Activated T-cell treated with anti-CD3 and anti-CD28 coated beads for 48 hours (primary cell): ENCODE measurements at places on chromosomes 7 and 10.

DNA sequence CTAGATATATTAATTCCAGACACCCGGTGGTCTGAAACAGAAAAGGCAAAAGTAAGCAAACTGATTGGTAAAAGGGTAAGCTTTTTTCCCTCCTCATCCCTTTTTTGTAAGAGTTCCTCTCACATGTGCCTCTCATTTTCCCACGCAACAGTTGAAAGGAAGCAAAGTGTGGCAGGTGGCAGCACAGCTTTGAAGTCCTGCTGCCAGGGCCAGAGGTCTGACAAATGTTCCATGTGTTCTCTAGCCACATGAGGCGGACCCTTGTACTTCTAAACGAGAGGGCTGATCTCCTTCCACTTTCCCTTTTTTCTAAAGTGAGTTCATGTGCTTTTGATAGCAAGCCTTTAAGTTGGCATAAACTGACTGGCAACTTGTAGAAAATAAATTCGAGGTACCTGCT lies 217.5 kb downstream of the POLR1F start:
- no peak for DNase-seq

- no peak for DNase-seq
These were observed 38.7 kb upstream of the PPP1R17 start for GRCh38 chr7:31648288-31648687.

DNA sequence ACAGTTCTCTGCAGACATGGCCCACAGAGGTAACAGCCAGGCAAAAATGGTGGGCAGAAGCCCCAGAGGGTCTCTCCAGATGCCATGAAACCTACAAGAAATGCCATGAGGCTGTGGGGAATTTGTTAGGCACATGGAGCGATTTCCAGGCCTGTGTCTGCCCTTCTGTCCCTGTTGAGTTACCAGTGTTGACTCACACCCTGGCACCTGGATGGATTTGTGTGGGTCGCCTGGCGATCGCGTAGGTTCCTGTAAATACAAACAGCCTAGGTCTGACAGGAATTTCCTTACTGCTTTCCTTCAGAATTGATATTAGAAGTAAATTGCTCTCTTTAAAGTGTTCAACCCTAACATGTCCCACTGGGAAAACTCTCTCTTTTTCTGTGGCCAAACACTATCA lies 164.9 kb upstream of the EEPD1 start:
- DNase-seq, result no peak

DNA sequence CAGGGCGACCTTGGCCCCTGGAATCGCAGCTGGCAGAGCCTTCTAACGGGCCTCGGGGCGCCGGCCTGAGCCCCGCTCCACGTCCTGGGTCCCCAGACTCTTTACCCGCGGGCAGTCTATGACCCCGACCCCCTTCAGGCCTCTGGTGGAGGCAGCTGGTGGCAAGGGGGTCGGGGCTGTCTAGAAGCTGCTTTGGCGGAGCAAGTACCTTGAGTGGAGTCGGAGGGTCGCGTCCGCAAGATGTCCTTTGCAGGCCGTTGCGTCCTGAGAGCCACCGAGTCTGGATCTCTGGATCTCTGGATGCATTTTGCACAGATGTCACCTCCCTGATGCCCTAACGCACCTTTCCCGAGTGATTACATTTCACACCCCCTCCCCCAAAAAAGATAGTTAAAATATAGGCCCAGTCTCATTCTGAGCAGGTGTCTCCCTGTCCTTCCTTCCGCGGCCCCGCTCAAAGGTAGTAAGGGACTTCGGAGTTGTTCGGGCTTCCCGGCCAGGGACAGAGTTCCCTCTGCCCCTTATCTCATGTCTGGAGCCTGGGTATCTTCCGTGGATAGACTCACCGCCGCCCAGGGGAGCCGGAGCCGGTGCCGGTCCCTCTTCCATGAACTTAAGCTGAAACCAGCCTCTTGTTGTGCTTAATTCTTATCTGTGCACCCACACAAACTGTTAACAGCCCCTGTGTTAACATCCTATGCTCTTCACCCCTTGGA lies 457 bp downstream of the ACADSB start:
- DNase-seq, result peak; percentile 2

DNA sequence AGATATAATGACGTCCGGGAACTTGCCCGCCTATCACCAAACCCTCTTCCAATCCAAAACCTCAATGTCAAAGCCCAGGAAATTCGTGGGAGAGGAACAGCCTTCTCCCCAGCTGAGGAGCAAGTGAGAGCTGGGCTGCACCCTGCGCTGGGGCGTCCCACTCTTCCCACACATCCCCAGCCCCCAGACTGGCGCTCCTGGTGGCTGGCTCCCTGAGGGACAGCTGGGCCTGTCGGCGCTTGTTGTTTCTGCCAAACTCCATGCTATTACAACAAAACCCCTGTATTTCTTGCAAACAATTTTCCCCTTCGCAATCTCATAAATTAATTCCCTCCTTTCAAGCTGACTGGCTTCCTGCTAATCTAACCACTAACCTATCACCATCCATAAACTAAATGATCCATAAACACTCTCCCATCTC lies 53.0 kb downstream of the GRID1 start:
- DNase-seq, result no peak

- DNase-seq, result no peak
These were observed 47.8 kb upstream of the KAT6B start for GRCh38 chr10:74778436-74779094.

DNA sequence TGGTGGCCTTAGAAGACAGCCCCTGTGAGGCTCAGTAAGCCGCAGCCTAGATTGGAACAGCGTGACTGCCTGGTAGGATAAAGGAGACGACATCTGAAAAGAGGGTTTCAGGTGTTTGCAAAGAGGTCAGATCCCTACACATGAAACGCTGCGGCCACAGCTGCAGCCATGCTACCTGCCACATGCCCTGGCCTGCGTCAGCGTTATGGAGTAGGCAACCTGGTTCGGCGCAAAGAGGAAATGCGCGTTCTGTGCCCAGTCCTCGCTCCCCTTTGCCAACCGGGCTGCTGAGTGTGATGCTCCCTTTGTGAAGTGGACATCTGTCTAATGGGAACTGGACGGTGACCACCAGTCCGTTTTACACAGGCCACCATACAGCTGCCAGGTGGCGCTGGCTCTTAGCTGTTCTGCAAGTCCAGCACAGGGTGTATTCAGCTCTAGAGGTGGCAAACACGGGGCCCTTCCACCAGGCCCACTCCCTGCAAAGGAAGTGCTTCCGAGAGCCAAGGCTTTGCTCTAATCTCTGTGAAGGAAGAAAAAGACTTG lies 160.3 kb downstream of the CELF2 start:
- no peak for DNase-seq

DNA sequence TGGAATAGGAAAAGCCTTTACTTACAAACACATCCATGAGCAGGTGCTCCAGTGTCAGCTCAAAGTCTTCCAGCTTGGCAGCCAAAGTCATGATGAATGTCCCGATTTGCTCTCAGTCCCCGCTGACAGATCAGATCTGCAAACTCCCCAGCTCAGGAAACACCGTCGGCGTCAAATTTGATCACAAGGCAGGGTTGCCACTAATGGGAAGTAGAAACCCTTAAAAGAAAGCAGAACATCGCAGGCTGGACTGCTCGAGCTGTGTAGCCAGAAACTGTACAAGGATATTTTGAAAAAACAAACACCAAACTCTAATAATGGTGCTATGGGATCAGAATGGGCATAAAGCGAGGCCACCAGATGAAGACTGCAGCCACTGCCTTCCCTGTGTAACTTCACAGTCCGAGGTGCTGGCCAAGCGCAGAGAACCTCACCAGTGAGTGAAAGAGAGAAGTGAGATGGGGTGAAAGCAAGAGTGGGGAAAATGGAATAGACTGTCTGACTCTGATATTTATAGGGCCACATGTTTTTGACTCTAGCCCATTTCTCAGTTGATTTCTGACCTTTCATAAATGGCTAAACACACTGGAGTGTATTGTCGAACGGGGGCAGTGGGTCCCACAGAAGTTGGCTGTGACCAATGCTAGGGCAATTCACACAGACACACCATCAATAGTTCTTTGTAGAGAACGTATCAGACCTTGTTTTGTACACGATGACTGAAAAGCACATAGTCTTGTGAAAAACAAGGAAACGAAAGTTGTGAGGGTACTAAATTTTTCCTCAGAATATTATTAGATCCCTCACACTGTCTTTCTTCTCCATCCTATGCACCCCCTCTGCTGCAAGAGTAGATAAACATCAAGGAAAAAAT lies 306.2 kb downstream of the FRMD4A start:
- DNase-seq, result no peak

DNA sequence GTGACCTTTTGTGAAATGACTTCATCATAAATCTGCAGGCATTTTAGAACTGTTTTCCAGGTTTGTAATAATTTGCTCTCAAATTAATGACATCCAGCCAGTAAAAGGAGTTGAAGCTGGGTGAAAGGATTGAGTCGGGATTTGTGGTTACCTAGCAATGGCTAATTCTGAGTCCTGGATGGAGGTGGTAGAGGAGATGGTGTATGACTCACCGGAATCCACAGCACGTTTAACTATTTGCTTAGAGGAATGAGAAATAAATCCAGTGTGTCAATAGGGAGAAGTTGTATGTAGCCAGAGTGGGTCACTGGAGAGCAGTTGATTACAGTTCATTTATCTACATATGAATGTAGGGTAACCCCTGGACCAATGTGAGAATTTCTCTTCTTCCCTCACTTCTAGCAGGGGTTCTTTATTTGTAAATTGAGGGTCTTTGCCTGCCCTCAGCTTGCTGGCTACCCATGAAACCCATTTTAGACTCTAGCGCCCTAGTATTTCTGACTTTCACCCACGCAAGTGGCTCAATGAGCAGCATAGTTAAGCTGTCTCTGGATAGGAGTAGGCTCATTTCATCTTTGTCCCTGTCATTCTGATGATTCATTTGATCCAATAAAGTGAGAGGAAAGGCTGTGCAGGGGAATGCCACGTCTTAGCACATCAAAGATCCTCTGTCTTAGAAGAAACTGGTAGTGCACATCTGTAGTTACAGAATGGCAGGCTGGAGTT lies 547.8 kb downstream of the SORCS3 start:
- no peak for DNase-seq

DNA sequence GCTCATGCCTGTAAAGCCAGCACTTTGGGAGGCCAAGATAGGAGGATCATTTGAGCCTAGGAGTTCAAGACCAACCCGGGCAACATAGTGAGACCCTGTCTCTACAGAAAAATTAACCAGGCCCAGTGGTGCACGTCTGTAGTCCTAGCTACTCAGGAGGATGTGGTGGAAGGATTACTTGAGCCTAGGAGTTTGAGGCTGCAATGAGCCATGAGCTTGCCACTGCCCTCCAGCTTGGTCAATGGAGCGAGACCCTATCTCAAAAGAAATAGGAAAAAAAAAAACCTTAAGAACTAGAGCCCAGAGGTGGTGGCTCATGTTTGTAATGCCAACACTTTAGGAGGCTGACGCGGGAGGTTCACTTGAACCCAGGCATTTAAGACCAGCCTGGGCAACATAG lies 2.2 kb downstream of the STRA8 start:
- no peak for DNase-seq

DNA sequence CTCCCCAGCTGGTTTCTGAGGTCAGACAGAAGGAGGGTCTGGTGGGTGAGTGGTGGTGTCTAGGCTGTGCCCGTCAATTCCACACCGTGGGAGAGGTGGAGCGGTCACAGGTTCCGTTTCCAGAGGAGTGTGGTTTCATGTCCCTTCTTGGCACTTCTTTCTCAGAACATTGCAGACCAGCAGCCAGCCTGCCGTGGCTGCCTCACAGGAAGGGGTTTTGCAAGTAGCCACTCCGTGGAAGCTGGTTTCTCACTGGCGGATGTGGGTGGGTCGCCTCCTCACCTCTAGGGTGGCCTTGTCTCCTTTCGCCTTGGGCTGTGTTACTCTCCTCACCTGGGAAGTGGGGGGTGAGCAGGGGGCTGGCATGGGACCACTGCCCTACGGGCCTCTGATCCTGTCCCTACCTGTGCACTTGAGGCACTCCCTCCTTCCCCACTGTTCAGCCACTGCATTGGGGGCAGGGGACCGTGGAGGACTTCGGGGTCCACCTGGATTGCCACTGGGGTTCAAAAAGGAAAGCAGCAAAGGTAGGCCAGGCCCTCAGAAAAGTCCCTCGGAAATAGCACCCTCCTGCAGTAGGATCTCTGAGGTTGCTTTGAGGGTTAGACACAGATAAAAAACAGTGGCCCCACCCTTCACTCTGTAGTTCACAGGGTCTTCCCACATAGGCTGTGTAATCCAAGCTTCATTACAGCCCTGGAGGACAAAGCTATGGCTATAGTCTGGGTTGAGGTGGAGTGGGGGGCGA lies 33.9 kb downstream of the TSPAN14 start:
- no peak for DNase-seq

GRCh38 chr7:73433924-73434700 lies 534 bp downstream of the FZD9 start:
- DNase-seq, result no peak

GRCh38 chr7:43392638-43393330 lies 190.1 kb upstream of the STK17A start:
- no peak for DNase-seq

DNA sequence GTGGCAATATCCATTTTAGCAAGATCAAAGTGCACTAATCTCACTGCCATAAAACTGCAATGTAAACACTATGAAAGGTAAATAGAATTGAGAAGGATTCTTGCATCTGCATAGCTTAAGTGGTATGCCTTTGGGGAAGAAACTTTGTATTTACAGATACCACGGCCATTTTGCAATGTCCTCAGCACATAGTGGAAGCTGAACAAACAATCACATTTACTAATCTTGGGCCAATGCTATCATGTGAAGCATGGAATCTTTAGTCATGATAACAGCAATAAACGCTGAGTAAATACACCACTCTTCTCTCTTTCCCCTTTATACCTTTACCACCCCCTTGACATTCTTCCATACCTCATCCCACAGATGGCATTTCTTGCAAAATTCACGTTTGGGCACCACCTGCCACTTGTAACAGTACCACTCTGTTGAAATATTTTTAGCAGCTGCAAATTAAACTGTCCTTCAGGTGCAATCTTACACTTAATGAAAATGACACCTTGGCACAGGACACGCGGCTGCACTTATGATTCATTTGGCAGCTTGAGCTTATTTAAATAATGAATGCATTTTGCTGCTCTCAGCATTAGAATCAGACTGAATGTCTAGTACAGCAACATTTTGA lies 171.8 kb downstream of the SEMA3A start:
- DNase-seq, result no peak

DNA sequence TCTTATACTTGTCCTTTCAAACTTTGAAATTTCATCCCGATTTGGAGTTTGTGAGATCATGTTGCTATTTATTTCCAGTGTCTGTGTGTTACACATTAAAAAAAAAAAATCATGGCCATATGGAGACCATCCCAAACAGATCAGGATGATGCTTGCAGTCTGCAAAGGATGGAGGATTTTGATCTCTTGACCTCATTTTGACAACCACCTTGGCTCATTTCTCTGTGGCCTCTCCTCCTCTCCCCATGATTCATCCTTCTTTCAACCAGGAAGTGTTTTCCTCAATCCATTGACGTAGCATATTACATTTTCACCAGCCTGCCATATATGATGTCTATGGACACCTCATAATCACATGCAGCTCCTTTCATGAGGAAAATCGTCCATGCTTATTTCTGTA lies 68.9 kb upstream of the INSYN2A start:
- no peak for DNase-seq

GRCh38 chr7:3165681-3166580 lies 122.3 kb upstream of the CARD11 start:
- no peak for DNase-seq

- DNase-seq, result no peak
These were observed 269.7 kb upstream of the SORCS1 start for GRCh38 chr10:107434201-107434600.

GRCh38 chr10:125274961-125275360 lies 114.6 kb upstream of the CTBP2 start:
- DNase-seq, result no peak
